A172 (cell line): ENCODE measurements at places on chromosomes 16 and 17.

GRCh38 chr16:2475413-2476344 is 752 bp downstream of the TBC1D24 start:
- no peak for DNase-seq

GRCh38 chr16:12646490-12647274 is 157.0 kb downstream of the CPPED1 start:
- peak; percentile 94 for DNase-seq

DNA sequence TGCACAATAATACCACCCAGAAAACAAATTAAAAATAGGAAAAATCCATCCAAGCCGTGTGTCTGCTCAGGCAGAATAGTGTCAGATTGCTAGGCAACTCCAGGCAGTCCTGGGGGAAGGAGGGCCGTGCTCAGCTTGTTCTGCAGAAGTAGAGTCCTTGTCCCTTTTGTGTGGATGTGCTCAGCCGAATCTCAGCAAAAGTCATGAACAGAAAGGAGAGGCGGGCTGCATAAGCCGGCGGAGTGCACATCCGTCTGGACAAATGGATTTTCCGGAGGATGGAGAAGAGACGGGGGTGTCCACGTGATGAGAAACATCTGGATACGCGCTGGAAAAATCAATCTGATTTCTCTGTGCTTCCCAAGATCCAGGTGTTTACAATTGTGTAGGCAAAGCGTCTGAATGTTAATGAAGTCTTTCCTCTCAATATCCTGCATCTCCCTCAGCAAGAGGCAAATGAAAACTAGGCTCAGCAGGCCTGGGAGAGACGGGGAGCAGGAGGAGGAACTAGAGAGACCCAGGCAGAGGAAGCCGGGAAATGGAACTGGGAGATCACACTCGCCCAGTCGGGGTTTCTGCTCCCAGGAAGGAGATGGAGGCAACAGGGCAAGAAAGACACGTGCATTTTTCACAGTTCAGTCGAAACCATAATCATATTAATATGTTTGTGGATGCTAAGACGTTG is 7.7 kb upstream of the RBFOX3 start:
- no peak for DNase-seq

DNA sequence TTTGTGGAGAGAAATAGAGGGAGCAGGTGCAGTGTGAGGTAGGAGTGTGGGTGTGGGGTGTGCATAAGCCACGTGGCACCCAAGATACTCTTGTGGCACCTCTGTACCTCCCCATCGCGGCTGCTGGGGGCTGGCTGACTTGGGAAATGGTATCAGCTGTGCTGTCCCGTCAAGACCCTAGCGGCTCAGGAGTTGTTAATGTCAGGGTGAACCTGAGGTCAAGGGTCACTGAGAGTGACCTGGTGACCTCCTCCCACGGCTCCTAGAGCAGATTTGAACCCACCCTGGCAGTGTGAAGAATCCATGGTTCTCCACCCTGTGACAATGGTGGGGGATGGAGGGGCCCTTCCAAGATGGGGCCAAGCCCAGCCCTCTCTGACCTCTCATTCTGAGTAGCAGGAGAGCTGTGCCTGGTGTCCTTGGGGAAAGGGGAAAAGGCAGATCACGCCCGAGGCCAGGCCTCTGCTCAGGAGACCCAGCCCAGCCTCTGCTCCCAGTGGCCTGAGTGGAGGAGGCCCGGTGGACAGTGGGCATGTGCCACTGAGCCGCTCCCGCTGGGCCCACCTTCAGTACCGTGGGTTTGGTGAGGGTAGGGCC is 3.0 kb upstream of the WFIKKN2 start:
- DNase-seq = no peak

DNA sequence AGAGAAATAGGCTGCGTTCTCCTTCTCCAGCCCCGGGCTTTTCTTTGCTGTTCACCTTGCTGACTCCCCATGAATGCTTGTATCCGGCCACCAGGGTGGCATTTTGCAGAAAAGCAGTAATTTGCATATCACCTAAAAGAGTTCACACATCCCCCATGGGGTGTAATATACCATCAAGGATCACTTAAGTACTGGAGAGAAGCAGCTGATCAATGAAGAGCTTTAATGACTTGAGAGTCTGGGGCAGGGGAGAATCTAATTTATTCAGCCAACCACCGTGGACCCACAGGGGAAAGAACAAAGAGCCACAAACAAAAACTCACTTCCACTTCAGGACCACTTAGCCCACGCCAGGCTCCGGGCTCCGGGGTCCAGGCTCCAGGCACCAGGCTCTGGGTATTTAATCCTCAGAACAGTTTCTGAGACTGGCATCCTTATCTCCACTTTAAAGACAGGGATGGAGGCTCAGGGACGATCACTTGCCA is 33.9 kb upstream of the SEC14L1 start:
- no peak for DNase-seq

DNA sequence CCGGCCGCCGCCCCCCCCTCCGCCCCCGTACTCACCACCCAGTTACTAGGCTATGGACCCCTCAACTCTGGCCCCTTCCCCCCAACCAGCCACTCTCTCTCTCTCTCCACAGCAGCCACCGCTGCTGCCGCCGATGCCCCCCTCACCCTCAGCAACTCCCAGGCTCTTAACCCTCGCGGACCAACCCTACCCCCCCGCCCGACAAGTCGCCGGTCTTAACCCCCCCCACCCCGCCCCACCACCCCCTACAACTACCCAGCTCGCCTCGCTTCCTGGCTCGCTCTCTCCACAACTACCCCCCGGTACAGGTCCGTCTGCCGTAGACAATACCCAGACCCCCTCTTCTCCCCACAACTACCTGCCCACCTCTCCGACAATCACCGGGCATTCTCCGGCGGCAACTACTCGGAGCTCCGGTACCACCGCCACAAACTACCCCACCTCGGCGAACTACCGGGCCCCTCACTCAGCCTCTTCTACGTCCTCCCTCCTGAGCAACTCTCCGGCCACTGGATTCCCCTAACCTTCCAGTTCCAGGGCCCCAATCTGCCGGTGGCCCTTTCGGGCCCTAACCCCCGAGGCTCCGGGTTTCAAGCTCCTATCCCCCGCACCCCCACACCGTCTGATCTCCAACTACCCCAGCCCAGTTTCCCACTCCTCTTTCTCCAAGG is 702 bp downstream of the PHF23 start:
- no peak for DNase-seq

- no peak for DNase-seq
Measured at GRCh38 chr17:41589301-41589700, 2.6 kb upstream of the KRT14 start.

- DNase-seq = no peak
Measured at GRCh38 chr16:73040735-73041402, 7.1 kb downstream of the ZFHX3 start.

GRCh38 chr17:42210046-42210445 is 15.8 kb upstream of the GHDC start:
- DNase-seq = no peak

DNA sequence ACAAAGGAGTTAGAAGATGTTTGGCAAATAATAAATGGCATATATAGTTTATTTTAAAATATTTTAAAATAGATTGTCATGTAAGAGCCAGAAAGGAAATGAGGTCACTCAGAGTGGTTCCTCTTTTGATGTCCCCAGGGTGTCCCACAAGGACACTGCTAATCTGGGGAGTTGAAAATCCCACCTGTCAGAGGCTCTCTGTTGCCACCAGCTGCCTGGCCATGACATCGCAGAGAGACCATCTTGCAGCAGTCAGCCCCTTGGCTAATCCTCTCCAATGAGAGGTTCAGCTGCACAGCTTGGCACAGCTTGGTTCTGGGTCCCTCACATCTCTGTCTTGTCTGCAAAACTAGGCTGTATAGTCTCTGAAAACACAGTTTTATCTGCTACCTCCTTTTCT is 11.0 kb upstream of the RBFOX1 start:
- no peak for DNase-seq

GRCh38 chr16:69925311-69925710 is 25.8 kb upstream of the CLEC18A start:
- no peak for DNase-seq

DNA sequence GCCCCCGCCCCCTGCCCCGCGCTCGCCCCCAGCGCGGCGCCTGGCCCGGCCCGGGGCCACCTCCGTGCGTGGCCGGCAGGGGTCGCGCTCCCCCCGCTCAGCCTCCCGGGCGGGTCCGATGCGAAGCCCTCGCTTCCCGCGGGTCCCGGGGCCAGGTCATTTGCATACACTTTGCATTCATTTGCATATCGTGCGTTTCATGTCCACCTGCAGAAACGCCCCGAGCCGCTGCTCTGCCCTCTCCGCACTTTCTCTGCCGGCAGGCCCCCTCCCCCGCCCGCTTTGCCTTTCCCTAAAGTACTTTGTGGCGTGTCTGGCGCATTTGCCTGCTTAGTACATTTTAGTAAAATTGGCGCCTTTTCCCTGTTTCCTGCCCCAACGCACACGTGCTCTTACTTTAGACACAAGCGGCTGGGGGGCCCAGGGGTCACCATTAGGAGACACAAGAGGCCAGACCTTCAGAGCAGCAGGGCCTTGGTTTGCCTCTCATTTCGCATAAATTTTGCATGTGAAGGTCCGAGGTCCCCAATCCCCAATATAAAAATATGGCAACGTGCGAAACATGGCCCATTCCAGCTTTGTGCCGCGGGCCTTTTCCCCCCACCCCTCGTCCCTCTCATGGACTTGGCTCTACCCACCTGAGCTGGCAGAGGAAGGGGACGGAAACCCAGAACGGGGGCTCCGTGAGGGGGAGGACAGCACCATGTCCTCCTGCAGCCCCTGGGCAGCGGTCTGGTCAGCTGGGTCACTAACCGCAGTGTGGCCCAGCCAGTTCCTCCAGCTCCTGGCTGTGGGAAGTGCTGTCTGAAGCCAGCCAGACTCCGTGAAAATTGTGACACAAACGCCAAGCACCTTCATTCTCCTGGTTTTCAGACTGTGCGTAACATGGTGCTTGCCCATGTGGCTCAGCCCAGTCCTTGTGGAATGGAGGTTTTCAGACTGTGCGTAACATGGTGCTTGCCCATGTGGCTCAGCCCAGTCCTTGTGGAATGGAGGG is 34.8 kb downstream of the CBFA2T3 start:
- DNase-seq = no peak

GRCh38 chr16:13999895-14000425 is 71.2 kb upstream of the MRTFB start:
- no peak for DNase-seq

DNA sequence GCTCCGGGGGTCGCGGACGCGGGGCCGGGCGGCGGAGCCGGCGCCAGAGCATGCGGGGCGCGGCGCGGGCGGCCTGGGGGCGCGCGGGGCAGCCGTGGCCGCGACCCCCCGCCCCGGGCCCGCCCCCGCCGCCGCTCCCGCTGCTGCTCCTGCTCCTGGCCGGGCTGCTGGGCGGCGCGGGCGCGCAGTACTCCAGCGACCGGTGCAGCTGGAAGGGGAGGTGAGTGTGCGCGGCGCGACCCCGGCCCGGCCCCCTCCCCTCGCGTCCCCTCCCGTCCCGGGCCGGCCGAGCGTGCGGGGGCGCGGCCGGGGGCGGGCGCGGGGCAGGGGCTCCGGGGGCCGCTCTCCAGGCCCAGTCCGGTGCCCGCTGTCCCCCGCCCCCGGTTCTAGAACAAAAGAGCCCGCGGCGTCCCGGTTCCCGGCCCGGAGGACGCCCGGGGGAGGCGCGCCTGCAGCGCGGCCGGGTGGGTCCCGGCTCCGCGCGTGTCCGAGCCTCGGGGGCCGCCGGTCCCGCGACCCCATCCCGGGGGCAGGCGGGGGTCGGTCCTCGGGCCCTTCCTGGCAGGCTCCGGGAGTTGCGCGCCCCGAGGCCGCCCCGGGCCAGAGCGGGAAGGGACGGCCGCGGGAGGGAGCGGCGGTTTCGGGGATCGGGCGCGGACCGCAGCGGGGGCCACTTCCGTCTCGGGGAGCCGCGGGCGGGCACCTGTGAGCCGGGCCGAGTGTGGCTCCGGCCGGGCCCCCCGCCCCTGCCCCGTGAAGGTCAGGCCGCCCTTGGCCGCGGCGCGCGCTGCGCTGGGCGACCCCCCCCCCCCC is 563 bp downstream of the METRNL start:
- no peak for DNase-seq

DNA sequence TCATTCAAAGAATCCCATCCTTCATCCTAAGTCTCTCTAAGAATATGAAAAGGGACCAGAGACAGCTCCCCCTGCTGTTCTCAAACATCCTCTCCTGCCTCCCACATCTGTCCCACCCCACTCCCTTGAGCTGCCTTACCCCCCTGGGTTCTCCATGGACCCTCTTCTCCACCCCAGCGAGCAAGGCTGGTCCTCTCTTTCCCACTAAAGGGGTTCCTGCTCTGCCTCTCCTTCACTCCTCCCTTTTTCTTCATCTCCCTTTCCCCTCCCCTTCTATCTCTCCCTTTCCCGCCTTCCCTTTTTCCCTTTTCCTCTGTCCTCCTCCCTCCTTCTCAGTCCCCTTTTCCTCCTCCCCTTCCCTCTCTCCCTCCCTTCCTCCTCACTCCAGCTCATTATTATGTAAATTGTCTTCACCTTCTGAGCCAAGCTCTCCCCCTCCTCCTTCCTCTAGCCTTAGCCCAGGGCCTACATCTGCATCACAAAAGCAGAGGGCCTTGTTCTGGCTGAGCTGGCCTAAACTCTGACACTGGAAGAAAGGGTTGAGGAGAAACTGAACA is 90.0 kb downstream of the GNAO1 start:
- no peak for DNase-seq

GRCh38 chr17:75032720-75033280 is 14.0 kb downstream of the ATP5PD start:
- DNase-seq = no peak

DNA sequence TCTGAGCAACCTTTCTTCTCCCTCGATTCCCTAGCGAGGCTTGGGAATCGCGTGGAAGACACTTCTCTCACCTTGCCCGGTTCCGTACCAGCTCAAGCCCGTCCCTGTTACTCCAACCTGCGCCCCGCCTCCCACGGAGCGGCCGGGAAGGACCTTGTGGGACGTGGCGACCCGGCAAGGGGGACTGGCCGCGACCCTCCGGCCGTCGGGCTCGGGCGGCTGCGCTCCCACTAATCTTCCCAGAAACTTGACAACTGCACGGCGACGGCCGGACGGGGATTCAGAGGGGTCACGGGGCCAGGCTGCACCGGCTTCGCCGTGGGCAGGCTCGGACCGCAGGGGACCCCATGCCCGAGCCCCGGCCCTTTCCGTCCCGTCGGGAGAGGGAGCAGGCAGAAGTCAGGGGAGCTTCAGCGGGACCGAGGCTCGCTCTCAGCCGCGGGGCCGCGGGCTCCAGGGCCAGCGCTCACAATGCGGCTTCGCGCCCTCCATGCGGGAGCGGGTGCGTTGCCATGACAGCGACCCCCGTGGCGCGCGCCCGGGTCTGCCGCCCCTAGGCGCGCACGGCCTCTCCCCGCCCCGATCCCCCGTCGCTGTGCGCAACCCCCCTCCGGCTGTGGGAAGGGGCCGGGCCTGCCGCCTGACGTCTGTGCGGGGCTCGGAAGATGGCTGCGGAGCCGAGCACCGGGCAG is at the start of gene SGSM2:
TSS of gene SGSM2 (plus strand) at position 650 of the 692 bp plus-strand sequence. CDS start 188 bp downstream, outside the sequence.
- no peak for DNase-seq

DNA sequence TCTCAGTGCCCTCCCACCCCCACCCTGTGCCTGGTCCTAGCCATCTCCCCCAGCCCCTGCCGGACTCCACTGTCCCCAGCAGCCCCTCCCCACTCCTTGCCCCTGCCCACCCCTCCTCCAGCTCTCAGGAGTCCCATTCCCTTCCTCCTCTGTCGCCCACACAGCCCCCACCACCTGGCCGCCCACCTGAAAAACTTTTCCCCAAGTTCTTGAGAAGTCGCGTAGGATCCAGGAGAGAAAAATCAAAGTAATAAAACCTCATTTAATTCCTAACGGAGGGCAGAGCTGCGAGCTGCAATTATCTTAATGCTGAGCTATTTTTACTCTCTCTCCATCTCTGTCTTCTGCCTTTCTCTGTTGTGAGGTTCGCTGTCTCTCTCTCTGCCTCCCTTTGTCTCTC is 2.4 kb upstream of the PPP1R1B start:
- DNase-seq = no peak
